ENCODE measurements at places on chromosomes 12 and 14.
A peak's percentile ranks its signal among the peaks of the same experiment; 100 is the strongest.

GRCh38 chr14:106662936-106663550, 1136.7 kb downstream of the TMEM121 start:
- DNase-seq = no peak

- DNase-seq = no peak
These were observed 14.8 kb downstream of the HSP90B1 start for GRCh38 chr12:103944964-103945363.

DNA sequence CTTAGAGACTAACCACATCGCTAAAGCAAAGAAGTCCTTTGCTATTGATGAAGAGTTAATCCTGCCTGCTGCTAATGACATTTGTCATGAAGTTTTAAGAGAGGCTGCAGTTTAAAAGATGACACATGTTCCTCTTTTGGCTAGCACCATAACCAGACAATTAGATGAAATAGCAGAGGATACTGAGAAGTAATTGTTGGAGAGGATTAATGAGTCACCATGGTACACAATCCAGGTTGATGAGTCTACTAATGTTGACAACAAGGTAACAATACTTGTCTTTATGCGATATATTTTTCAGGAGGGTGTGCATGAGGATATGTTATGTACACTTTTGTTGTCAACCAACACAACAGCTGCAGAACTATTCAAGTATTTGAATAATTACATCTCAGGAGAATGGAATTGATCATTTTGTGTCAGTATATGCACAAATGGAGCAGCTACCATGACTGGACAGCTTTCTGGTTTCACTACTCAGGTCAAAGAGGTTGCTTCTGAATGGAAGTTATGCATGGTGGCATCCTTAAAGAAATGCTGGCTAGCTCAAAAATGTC, 56.7 kb downstream of the LRRIQ1 start:
- DNase-seq = peak; percentile 71

DNA sequence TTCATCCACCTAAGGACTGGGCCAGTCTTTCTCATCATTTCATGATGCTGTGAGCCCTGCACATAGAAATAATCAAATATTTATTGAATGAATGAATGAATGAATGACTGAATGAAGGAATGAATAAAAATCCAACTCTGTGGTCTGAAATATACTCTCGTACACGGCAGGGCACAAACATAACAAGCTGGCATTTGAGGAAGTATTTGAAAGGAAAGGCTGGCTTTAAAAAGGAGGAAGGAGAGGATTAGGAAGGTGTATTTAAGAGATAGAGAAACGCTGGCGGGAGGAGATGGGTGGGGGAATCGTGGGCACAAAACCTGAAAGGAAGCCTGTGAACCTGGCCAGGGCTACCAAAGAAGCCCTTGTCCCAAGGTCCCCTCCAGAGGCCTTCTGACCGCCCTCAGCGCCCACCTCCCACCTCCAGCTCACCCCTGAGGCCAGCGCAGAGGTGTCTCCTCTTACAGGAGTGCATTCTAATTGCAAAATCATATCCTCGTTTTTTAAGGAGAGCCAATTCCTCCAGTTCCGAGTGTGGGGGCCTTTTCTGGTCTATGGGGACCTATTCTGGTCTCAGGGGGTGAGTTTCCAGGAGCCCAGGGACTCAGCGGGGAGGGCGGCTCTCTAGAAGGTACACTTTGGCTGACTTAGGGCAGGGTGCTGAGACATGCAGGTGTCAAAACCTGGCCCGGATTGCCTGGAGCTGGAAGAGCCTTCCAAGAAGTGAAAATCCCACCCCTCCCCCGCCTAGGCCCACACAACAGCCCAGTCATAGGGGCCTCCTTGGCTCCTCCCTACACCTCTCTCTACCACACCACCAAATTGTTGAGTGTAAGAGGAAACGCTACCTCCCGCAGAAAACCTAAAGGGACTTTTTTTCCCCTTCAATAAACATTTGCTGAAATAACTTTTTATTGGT, 8.7 kb upstream of the JDP2 start:
- DNase-seq = no peak

- peak; percentile 86 for DNase-seq
These were observed 141.4 kb downstream of the MYRFL start for GRCh38 chr12:69966409-69966808.

GRCh38 chr12:6538420-6539313, 4.3 kb downstream of the GAPDH start:
- no peak for DNase-seq

- DNase-seq = no peak
These were observed 56.5 kb upstream of the KCNH3 start for GRCh38 chr12:49482095-49483051.

DNA sequence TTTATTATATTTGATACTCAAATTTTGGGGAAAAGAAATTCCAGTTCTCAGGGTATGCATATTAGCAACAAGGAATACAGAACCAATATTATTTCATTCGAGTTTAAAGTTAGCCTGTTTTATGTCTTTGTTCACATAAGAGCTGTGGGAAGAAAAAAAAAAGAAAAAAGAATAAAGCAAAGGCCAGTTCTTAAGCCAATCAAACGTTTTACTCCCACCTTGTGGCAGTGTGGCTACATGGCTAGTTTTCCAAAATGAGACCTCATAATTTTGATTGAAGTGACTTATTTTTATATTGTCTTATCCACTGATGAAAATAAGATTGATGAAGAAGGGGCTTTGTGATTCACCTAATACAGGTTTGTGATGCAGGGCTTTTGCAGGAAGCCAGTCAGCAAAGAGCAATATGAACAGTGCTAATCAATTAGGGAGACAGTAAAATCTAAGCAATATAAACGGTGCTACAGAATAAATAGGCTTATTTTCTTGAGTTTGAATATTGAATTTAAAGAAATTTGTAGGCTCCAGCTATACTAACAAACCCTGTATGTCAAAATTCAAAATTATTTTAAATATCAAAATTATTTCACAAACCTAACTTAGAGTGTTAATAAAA, 624.1 kb upstream of the FOXG1 start:
- DNase-seq = no peak

DNA sequence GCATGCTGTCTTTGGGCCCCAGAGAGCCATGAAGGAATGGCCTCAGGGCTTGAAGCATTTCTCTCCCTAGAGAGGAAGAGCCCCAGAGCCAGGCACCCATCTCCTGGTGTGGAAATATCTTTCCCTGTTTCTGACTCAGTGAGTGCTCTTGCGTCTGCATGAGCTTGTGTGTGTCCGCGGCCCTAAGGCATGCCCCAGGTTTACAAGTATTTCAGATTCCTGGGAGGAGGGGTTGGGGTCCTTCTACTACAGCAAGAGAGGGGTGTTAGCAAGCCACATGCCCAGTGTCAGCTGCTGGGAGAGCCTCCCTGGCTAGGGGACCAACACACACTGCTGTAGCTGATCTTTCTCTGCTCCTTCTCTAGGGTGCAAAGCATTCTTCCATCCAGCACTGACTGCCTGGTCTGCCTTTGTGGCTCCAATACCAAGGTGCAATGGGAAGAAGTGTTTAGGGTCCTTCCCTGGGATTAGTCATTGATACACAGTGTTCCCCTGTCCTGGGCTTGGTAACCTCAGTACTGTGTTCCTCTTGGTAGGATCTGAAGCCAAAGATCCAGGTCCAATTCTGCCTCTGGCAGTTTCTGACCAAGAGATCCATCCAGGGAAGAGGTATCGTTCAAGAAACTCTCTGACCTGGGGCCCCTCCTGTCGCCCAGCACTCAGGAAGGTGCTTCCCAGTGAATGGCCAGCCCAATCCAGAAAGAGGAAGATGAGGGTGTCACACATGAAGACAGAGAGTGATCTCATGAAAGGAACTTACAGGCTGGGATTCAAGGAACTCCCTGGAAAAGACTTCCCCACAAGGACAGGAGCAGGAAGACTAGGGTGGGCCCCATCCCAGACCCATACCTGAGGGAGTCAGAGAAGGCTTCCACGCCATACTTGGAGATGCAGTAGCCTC, 3.1 kb downstream of the RDH16 start:
- no peak for DNase-seq

DNA sequence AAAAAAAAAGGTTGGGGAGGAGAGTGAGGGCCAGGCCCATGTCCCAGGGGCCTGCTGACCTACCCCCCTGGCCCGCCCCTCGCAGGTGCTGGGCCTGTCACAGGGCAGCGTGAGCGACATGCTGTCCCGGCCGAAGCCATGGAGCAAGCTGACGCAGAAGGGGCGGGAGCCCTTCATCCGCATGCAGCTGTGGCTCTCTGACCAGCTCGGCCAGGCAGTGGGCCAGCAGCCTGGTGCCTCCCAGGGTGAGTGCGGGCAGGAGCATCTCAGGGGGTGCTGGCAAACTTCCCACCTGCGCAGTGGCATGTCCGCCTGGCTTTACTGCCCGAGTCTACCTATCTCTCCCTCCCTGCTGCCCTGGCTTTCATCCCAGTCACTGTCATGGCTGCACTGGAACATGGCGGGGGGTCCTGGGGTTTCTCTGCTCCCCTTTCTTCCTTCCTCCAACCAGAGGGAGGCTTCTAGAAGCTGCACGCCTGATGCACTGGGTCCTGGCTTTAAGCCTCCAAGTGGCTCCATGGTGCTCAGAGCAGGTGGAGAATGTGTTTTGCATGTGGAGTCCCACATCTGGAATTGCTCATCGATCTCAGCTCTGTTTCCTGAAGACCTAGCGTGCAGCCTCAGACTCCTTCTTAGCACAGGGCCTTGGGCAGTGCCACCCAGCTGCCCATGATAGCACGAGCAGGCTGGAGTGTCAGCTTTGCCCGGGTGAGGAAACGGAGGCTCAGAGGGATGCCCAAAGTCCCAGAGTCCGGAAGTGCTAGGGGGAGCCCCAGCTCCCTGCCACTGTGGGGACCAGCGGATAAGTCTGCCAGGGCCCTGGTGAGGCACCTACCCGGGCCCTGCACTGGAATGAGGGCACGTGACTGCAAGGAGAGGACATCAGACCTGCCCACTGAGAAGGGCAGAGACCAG, 46.3 kb downstream of the PHETA1 start:
- DNase-seq = no peak

- DNase-seq = no peak
These were observed 115.4 kb upstream of the BTG1 start for GRCh38 chr12:92261071-92261470.

GRCh38 chr14:103543721-103544387, 14.9 kb downstream of the TRMT61A start:
- DNase-seq = no peak

- DNase-seq = no peak
These were observed 211.3 kb upstream of the KRR1 start for GRCh38 chr12:75722714-75723200.

DNA sequence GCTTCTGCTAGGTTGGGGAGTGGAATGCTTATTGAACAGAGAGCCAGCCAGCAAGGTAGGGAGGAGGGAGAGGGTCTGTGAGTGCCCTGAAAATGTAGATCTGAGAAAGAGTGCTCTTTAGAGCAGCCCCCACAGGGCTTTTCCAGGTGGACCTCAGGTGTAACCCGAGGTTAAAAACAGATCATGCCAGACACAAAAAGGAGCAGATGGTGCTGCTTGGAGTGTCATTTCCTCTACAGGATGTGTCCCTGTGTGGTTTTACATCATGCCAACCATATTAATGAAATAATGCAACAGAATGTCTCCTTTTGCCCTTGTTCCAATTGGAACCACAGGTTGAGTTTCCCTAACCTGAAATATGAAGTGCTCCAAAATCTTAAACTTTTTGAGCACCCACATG, 6.4 kb downstream of the SUSD6 start:
- no peak for DNase-seq

- no peak for DNase-seq
These were observed 83.2 kb downstream of the PITPNM2 start for GRCh38 chr12:123067654-123068053.

GRCh38 chr12:92674500-92674899, 28.3 kb upstream of the PLEKHG7 start:
- DNase-seq = no peak

DNA sequence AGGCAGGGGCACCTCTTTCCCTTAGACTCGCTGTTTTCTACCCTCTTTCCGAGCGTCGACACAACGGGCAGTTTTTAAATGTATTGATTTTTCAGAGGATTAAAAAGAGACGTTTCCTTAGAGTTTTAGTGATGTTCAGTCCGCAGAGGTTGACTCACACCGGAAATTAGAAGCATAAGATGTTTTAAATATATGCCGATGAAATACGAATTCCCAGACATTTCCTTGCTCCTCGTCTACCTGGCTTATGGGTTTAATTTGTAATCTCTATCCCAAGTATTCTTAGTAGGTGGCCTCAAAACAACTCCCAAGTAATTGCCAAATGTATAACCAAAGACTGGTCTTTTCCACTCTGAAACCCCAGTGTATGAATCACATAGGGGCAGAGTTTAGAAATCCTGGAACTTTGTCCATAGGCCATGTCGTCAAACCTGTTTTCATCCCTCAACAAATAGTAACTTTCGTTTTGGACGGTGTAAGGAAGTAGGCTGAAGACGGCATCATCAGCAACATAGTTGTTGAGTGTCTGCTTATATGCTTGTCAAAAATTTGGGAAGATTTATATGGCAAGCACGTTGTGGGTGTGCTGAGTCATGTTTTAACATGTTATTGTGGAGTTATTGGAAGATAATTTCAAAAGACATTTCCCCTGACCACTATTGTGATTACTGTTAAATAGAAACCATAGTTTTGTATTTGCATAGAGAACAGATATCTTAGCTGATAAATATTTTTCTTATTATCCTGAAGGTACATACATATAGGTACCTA, 824 bp downstream of the TBK1 start:
- DNase-seq = peak; percentile 10

DNA sequence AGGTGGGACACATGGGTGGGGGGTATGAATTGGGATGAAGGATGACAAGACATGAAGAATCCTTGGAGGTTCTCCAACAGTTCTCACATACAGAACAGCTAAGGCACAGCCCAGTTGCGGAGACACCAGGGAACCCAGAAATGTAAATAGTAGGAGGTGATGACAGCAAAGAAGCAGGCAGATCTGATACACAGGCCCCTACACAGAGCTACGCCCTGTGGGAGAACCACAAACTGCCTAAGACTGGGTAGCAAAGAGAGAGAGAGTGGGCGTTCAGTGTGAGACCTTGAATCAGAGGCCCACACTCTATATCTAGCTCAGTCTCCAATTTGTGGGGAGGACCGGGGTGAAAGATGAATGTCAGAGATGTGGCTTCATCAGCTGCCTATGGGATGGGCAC, 9.5 kb upstream of the NUMB start:
- no peak for DNase-seq

DNA sequence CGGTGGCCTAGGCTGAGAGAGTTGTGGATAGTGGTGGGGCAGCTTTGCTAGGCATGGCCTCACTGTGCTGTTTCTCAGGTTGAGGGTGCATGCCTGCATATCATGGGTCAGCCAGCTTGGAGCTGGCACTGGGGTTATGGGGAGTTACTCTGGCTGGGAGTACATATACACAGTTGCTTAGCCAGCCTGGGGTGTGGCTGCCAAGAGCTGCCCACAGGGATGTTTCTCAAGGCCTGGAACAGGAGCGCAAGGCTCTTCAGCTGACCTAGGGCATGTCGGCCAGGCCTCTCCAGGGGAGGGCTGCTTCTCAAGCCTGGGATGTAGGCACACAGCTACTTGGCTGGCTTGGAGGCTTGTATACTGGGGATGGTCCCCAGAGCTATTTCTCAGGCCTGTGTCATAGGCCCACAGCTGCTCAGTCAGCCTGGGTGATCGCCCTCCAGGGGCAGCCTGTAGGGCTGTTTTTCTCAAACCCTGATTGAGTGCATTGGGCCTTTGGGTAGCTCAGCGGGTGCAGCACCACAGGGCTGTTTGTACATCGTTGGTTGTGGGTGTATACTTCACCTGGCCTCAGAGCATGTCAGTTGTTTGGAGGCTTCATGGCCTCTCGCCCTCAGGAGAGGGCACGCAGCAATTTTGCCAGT, 114.9 kb downstream of the METTL25 start:
- DNase-seq = no peak
